ENCODE measurements at places on chromosomes 3 and 15.

DNA sequence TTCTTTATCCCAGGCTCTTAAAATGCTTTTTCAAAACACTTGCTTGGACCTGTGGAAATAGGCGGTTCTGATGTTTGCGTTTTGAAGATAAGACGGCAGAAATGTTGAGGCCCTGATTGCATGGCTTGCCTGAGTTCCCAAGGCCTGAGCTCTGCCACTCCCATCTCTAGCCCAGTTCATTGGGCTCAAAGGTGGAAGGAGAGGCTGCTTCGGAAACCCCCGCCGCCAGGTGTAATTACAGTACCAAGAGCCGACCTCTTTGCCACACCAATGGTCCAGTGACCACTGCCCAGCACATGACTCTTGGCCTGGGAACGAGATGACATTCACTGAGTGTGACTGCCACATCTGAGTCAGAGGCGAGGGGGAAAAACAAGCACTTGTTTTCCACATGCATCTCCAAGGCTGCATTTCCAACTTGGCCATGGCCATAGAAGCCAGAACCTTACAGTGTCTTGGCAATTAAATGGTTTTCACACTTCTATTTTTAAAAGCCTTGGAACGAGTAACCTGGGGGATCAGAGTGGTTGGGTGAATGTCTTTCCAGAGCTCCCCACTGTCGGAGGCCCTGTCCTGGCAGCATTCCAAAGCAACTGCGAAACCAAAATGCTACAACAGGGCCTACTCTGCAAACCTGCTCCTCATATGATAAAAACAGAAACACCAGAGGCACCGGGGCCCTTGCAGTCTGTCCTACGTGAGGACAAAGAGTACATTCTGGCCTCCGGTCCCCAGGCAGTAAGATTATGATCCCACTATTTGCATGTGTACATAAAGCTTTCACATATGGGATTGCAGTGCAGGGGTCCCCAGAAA lies 63.8 kb upstream of the CGNL1 start:
- H3K4me1 ChIP-seq = peaks cover 36% of the 10 kb centered on the region
- no peak for DNase-seq
- H3K4me3 ChIP-seq = no peak overlapping the region
- no peak overlapping the region for H3K27ac ChIP-seq

GRCh38 chr3:196670339-196670738 lies 30.8 kb downstream of the NRROS start:
- peak overlapping the region; percentile 77 for H3K4me3 ChIP-seq
- DNase-seq = no peak
- peaks cover 51% of the 10 kb centered on the region for H3K4me1 ChIP-seq
- H3K27me3 ChIP-seq = no peaks in the 10 kb centered on the region

- H3K4me1 ChIP-seq = peaks cover 19% of the 10 kb centered on the region
- H3K27me3 ChIP-seq = peaks cover 73% of the 10 kb centered on the region
- no peak overlapping the region for H3K27ac ChIP-seq
- H3K4me3 ChIP-seq = no peak overlapping the region
- DNase-seq = no peak
These were observed 15.7 kb upstream of the AEN start for GRCh38 chr15:88605189-88606069.

- no peak for DNase-seq
- H3K36me3 ChIP-seq = no peaks in the 10 kb centered on the region
- no peak overlapping the region for H3K4me3 ChIP-seq
- no peak overlapping the region for H3K27ac ChIP-seq
These were observed 59.7 kb upstream of the KBTBD8 start for GRCh38 chr3:66938338-66938963.

Data from activated B cell treated with CpG ODN at 0.5 μM for 24 hours (primary cell).